Sigmoid colon (tissue), 7 donors: ENCODE measurements at places on chromosomes 13 and 19. TPM values are rescaled to one million over a fixed set of nuclear protein-coding genes. Genes with fewer than 3 reads are reported as not detected.

- no peak overlapping the region for H3K27ac ChIP-seq
- no peak for DNase-seq
- no peaks in the 10 kb centered on the region for H3K36me3 ChIP-seq
- H3K4me3 ChIP-seq = no peak overlapping the region
- H3K27me3 ChIP-seq = no peaks in the 10 kb centered on the region
These were observed 1405.0 kb downstream of the OLFM4 start for GRCh38 chr13:54433493-54434206.

The KCTD15 gene
- total RNA-seq = 132 TPM

- no peak for DNase-seq
- H3K4me1 ChIP-seq = peaks cover 30% of the 10 kb centered on the region
- H3K36me3 ChIP-seq = no peaks in the 10 kb centered on the region
- H3K4me3 ChIP-seq = no peak overlapping the region
- H3K27me3 ChIP-seq = no peaks in the 10 kb centered on the region
- H3K27ac ChIP-seq = no peak overlapping the region
These were observed 5.9 kb downstream of the NANOS3 start for GRCh38 chr19:13882836-13883235.

DNA sequence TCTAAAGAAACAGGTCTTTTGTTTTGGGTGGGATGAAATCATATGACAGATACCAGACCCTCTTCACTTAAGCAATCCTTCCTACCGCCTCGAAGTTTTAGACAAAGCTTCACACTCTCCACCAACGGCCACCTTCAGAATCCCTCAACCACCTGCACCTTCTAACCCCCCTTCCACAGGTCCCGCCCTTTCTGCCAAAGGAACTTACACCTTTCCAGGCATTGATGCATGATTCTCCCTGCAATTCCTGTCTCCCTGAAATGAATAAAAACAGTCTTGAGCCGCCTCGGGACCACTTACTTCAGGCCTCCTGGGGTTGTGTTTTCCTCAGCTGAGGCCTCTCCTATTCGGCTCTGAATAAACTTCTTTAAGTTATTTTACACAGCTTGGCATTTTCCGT lies 859 bp downstream of the ZNF433 start:
- peak overlapping the region; percentile 90 for H3K27ac ChIP-seq
- no peak for DNase-seq
- H3K4me3 ChIP-seq = peak overlapping the region; percentile 85
- H3K36me3 ChIP-seq = no peaks in the 10 kb centered on the region

DNA sequence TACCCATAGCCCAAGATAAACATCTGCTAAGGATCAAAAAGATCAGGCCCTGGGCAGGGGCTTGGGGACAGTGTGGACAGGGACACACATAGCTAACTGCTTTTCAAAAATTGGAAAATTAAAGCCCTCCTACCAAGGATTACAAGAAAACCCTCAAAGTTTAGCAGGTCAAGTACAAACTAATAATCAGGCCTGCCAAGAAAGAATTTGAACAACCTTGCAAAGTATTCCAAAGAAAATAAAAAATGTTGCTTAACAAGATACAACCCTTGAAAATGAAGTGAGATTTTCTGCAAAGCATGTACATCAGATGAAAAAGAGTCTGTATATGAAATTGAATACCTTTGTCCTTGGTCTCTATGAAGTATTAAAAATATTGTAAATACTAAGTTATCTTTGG lies 67.3 kb downstream of the KLF12 start:
- H3K4me3 ChIP-seq = no peak overlapping the region
- H3K27ac ChIP-seq = no peak overlapping the region
- no peaks in the 10 kb centered on the region for H3K27me3 ChIP-seq
- no peaks in the 10 kb centered on the region for H3K36me3 ChIP-seq

GRCh38 chr19:5628919-5629481 lies 6.1 kb downstream of the SAFB start:
- no peak for DNase-seq
- peak overlapping the region; percentile 46 for H3K27ac ChIP-seq
- H3K4me3 ChIP-seq = no peak overlapping the region
- no peaks in the 10 kb centered on the region for H3K27me3 ChIP-seq
- peaks cover 95% of the 10 kb centered on the region for H3K4me1 ChIP-seq
- peaks cover 22% of the 10 kb centered on the region for H3K36me3 ChIP-seq

DNA sequence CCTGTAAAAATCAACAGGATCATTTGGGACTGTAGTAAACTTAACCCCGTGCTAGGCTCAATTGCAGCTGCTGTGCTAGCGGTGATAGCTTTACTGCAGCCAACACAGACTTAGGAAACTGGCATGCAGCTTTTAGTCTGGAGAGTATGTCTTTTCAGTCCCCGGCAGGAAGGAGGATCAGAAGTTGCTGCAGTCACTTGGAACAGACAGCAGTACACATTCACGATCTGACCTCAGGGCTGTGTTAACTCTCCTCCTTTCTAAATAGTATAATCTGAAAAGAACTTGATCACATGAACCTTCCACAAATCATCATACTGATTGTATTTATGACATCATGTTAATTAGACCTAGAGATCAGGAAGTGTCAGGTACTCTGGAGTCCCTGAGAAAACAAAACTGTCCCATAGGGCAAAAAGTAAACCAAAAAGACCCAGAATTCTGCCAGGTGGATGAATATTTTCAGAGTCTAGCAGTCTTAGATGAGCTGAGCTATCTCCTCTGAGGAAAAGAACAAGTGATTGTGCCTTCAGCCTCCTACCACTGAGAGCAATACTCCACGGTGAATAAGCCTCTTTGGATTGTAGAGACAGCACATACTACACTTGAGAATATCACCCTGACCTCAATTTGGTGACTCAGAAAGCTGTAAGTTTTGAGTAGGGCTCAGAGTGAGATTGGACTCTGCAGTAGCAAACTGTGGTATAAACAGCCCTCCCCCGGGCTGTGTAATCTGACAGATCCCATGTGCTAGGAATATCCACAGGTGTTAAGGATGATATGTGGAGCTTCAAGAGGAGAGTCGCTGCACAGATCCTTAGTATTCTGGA lies 181.0 kb upstream of the GPR12 start:
- no peak overlapping the region for H3K27ac ChIP-seq
- no peak overlapping the region for H3K4me3 ChIP-seq
- H3K4me1 ChIP-seq = no peaks in the 10 kb centered on the region
- H3K27me3 ChIP-seq = no peaks in the 10 kb centered on the region
- no peaks in the 10 kb centered on the region for H3K36me3 ChIP-seq
- DNase-seq = no peak

GRCh38 chr19:13984186-13984585 lies 21.9 kb downstream of the RFX1 start:
- no peak overlapping the region for H3K4me3 ChIP-seq
- peaks cover 22% of the 10 kb centered on the region for H3K4me1 ChIP-seq
- H3K27me3 ChIP-seq = no peaks in the 10 kb centered on the region
- no peak for DNase-seq
- H3K27ac ChIP-seq = no peak overlapping the region

The EML2 gene
- total RNA-seq = 13.6 TPM

DNA sequence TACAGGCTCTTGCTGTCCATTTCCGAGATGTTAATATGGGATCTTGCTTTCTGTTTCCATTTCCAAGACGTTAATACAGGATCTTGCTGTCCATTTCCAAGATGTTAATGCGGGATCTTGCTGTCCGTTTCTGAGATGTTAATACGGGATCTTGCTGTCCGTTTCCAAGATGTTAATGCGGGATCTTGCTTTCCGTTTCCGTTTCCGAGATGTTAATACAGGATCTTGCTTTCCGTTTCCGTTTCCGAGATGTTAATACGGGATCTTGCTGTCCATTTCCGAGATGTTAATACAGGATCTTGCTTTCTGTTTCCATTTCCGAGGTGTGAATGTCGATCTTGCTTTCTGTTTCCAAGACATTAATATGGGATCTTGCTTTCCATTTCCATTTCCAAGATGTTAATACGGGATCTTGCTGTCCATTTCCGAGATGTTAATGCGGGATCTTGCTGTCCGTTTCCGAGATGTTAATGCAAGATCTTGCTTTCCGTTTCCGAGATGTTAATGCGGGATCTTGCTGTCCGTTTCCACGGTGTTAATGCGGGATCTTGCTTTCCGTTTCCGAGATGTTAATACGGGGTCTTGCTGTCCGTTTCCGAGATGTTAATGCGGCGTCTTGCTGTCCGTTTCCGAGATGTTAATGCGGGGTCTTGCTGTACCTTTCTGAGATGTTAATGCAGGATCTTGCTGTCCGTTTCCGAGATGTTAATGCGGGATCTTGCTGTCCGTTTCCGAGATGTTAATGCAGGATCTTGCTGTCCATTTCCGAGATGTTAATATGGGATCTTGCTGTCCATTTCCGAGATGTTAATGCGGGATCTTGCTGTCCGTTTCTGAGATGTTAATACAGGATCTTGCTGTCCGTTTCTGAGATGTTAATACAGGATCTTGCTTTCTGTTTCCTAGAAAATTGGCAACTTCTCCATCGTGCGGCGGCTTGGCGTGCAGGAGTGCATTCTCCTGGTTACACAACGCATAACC lies 38.3 kb downstream of the PEX11G start:
- no peak overlapping the region for H3K27ac ChIP-seq
- H3K27me3 ChIP-seq = no peaks in the 10 kb centered on the region
- H3K4me1 ChIP-seq = no peaks in the 10 kb centered on the region
- no peak for DNase-seq

DNA sequence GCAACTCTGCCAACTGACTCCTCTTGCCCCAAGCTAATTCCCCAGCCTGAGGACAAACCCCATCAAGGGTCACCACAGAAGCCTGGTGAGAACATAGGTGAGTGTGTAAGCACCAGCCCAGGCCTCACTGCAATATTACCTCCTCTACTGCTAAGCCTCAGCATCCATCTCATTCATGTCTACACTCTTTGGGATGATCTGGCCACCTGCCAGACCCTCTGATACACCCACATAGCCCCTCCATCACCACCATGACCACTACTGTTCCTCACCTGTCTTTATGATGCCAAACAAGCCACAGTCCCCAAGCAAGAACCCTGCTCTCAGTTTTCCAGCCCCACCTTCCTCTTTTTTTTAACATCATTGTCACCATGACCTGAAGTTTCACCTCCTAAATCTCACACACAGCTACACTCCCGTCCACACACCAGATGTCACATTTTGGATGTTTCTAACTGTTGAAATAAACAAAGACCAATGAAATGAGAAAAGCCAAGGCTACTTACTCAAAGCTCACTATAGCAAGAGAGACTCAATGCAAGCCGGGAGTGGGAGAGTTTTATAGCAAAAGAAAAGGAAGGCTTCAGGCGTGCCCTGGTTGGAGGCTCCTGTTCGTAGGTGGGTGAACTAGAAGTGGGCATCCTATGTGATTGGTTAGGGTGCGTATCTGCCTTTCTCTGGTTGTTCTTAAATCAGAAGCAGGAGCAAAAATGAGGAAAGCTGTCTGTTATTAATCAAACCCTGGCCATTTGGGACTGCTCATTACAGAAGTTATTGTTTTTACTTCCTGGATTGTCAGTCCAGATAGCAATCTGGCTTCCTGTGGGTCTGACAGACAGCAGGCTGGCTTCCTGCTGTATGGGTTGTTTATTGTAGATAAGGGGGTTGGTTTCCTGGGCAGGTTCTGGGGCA lies 2.0 kb downstream of the ZNF792 start:
- H3K4me1 ChIP-seq = peaks cover 19% of the 10 kb centered on the region
- no peak for DNase-seq
- H3K36me3 ChIP-seq = peaks cover 27% of the 10 kb centered on the region
- no peak overlapping the region for H3K27ac ChIP-seq
- no peaks in the 10 kb centered on the region for H3K27me3 ChIP-seq

The AMER2 gene
- total RNA-seq = 0.49 TPM

DNA sequence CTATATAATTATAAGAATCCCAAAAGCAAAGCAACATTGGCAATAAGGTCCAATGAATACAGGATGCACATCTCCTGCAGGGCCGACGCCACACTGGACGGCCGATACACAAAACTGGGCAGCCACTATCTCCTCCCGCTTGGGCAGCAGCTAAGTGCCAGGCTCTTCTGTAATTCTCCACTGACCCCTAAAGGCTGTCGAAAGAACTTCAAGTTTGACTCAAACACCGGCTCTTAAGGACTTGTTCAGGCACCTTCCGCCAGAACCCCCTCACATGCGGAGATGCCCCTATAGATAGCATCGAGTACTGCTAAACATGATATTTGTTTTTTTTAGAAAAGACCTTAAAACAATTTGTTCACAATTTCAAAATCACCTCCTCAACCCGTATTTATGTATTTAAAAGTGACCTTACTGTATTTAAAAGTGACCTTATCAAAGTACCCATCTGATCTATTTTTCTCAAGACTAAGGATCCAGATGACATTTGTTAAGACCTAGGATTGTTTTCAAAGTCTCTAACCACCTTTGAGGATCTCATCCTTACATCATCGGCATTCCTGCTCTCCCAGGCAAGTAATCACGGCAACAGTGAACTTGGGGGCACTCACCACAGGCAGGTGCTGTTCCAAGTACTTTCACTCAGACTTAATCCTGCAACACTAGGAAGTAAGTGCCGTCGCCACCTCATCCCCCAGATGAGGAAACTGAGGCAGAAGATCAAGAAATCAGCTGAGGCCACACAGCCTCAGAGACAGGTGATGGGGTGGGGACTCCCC lies 77.8 kb downstream of the TUBGCP3 start:
- no peak overlapping the region for H3K27ac ChIP-seq
- H3K27me3 ChIP-seq = no peaks in the 10 kb centered on the region

GRCh38 chr19:40159744-40160143 lies 31.5 kb upstream of the MAP3K10 start:
- H3K27me3 ChIP-seq = no peaks in the 10 kb centered on the region
- H3K27ac ChIP-seq = no peak overlapping the region

The IFI30 gene
- total RNA-seq = 43.7 TPM

- peaks cover 17% of the 10 kb centered on the region for H3K4me1 ChIP-seq
- no peak overlapping the region for H3K27ac ChIP-seq
- no peaks in the 10 kb centered on the region for H3K27me3 ChIP-seq
These were observed 86.2 kb upstream of the MBNL2 start for GRCh38 chr13:97135883-97136282.

GRCh38 chr19:6678690-6679109 lies 8.7 kb upstream of the TNFSF14 start:
- no peaks in the 10 kb centered on the region for H3K27me3 ChIP-seq
- H3K27ac ChIP-seq = no peak overlapping the region
- H3K4me3 ChIP-seq = no peak overlapping the region

DNA sequence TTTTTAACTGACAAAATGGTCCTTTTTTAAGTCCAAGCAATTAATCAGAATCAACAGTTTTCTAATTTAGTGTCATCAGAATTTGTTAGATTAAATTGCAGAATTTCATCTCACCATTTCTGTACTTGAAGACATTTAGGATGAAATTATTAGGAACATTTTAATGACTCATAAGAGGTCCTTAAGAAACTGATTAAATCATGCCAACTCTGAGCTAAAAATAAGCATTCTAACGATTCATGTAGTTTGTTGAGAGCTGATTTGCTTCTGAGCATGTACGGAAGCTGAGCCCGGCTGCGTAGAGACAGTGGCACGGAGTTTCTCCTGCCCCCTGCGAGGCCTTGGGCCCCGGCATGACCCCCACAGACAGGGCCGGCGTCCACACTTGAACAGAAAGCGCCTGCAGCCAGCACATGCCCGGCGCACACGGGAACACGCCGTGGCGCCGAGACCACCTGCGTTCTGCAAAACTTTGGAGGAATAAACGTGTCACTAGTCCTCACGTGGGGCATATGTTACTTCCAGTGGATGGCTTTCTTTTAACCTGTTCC lies 89.7 kb upstream of the MCF2L start:
- peaks cover 19% of the 10 kb centered on the region for H3K36me3 ChIP-seq
- H3K4me3 ChIP-seq = no peak overlapping the region
- H3K27ac ChIP-seq = no peak overlapping the region
- no peaks in the 10 kb centered on the region for H3K27me3 ChIP-seq
- DNase-seq = peak; percentile 33
- H3K4me1 ChIP-seq = peaks cover 1% of the 10 kb centered on the region

GRCh38 chr19:8904597-8904996 lies 72.4 kb downstream of the MBD3L1 start:
- H3K27ac ChIP-seq = no peak overlapping the region
- H3K36me3 ChIP-seq = no peaks in the 10 kb centered on the region
- no peaks in the 10 kb centered on the region for H3K27me3 ChIP-seq
- no peaks in the 10 kb centered on the region for H3K4me1 ChIP-seq
